ENCODE measurements at places on chromosomes 13 and 19.

- DNase-seq: peak; percentile 75
Measured at GRCh38 chr19:18846862-18847548, 15.2 kb downstream of the UPF1 start.

DNA sequence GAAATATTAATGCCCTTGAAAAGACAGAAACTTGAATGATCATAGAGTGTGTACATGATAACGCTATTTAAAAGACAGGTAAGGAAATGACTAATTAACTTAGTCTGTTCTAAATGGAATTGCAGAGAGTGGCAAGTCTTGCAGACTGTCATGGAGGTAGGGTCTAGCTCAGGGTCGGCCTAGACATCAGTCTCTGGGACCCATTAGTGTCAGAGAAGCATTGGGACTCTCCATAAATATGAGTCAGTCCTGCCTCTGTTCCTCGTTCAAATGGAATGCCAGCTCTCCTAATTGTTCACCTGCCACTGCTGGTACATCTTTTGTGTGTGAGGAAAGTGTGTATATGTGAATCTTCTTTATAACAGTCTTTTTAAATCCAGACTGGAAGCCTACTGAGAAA is 28.0 kb downstream of the PCDH20 start:
- no peak for DNase-seq

DNA sequence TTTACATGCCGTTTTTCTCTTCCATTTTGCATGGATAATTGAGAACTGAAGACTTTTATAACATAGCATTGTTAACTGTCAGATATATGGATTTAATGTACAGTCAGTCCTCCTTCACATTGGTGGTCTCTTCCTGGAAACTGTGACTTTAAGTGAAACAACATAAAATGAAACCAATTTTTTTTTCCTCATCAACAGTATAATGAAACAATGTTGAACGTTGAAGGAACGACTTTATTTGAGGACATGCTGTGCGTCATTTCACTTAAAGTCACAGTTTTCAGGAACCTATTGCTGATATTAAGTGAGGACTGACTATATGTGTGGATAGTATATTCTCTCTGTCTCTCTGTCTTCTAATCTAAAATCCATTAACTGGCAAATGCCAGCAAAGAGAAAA is 54.8 kb downstream of the COG3 start:
- DNase-seq: no peak

GRCh38 chr13:102693250-102693649 is 1.6 kb downstream of the METTL21C start:
- DNase-seq: no peak

- DNase-seq: no peak
Measured at GRCh38 chr19:42363614-42364346, 26.3 kb downstream of the CNFN start.

- peak; percentile 66 for DNase-seq
Measured at GRCh38 chr13:99980201-99980823, 1.3 kb upstream of the ZIC2 start.

Data from fibroblast of skin of right biceps (primary cell).